ENCODE measurements at places on chromosomes 1 and 21.

- no peak for DNase-seq
Measured at GRCh38 chr1:59672851-59673572, 141.7 kb upstream of the HOOK1 start.

- no peak for DNase-seq
Measured at GRCh38 chr1:116666187-116667077, 1.1 kb downstream of the IGSF3 start.

- DNase-seq: no peak
Measured at GRCh38 chr1:116334015-116334547, 39.0 kb upstream of the ATP1A1 start.

DNA sequence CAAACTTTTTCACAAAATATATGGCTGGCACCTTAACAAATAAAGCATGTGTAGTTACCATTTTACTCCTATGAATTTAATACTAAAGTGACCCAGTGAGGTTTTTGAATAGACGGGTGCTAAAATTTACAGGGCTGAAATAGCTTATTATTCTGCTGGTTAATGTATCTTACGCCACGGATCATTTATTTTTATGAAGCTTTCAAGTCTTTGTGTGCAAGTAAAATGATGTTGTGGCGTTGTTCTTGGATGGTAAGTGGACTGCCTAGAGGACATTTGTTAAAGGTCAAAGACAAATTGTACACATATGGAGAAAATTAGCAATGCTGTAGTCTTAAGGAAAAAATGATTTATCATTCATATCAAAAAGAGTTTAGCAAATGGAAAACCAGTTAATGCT is 22.8 kb downstream of the INSL5 start:
- no peak for DNase-seq

DNA sequence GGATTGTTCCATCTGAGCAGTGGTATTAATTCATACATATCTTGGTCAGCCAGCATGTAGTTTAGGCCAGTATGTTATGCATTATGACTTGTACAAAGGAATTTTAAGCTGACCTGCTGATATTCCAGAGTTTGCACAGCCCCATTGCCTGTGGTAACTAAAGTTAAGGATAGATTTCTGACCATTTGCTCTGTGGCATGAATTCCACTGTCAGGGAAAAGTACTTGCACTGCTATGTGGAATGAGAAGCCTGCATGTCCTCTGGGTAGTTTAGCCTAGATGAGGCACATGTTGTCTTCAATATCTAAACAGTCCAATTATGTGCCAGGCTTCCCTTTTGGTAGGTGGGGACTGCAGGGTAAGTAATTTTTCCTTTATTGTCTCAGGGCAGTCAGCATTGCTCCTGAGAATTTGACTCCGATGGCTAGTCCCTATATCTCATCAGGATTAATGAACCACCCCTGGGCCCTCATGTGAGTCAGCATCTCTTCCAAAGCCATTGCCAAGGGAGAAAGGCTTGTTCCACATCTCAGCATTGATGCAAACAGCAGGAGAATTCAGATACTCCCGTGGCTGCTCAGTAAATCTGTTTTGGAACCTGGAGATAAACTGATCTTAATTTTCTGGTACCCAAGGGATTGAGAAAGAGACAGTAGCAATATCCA is 30.2 kb downstream of the NEK7 start:
- DNase-seq: no peak

GRCh38 chr21:36072453-36073162 is 2.8 kb downstream of the CBR1 start:
- DNase-seq: no peak

DNA sequence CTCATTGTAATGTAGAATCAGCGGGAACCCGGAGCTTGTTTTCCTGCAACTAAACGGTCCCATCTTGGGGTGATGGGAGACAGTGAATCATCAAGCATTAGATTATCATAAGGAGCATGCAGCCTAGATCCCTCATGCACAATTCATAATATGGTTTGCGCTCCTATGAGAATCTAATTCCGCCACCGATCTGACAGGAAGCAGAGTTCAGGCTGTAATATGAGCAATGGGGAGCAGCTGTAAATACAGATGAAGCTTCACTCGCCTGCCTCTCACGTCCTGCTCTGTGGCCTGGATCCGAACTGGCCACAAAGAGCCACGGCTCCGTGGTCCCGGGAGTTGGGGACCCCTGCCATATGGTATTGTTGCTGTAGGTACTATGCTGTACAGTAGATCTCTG is 1.6 kb downstream of the IFI44 start:
- DNase-seq: no peak

DNA sequence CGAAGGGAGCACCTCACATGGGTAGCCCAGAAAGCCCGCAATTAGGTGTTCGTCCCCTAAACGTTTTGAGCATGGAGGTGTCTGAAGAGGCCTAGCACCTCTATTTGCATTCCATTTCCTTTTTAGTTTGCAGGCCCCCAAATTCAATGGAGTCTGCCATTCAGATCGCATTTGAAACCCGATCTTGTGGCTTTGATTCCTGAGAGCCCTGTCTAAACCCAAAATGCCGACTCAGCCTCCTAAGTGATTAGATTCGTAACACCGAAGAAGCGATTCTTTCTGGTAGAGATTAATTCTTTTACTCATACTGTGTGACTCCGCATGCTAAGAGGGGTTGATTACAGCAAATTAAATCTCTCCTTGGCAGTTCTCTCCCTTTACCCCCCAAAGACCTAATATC is 415.2 kb upstream of the KAZN start:
- DNase-seq: no peak

GRCh38 chr1:111585447-111586086 is 34.0 kb upstream of the RAP1A start:
- no peak for DNase-seq

DNA sequence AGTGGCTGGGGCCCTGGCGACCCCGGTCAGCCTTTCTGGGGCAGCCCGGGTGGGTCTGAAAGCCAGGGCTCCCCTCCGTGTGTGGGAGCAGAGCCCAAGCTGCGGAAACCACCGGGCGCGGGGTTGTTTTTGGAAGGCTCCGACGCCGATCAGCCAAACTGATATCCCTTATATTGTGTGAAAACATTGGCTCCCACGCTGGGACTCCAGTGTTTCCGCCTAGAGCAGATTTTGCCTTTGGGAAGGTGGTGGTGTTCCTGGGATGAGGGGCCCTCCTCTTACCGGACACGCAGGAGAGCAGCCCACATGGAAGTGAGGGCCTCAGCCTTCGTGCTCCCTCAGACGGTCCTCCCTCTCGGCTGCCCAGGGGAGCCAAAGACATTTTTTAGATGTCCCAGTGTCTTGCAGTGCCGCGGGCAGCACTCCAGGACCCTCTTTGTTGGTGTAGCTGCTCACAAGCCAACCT is 54.3 kb downstream of the NGF start:
- no peak for DNase-seq

- no peak for DNase-seq
Measured at GRCh38 chr1:153357076-153357852, 390 bp upstream of the S100A9 start.

DNA sequence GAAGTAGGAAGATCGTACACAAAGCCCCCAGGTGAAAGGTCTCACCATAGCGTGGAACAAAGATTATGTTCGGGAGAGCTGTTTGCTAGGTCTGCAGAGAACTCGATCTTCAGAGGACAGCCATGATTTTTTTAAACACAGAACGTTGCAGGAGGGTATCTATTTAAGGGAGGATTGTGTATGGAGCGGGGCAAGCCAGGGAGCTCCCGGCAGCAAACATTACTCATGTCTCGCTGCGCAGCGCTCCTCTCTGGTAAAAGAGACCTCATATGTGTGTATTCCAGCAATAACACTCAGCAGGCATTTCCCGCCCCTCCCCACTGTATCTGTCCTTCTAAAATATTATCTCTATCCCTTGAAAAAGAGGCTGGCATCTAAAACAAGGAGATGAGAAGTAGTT is 2.7 kb downstream of the GLIS1 start:
- DNase-seq: no peak

GRCh38 chr21:42440187-42440792 is 36.6 kb downstream of the UBASH3A start:
- no peak for DNase-seq

- no peak for DNase-seq
Measured at GRCh38 chr1:111446967-111447892, 1.8 kb downstream of the WDR77 start.

- no peak for DNase-seq
Measured at GRCh38 chr1:114368560-114369255, 142.3 kb downstream of the TRIM33 start.

- no peak for DNase-seq
Measured at GRCh38 chr21:14353231-14353630, 29.7 kb downstream of the HSPA13 start.

DNA sequence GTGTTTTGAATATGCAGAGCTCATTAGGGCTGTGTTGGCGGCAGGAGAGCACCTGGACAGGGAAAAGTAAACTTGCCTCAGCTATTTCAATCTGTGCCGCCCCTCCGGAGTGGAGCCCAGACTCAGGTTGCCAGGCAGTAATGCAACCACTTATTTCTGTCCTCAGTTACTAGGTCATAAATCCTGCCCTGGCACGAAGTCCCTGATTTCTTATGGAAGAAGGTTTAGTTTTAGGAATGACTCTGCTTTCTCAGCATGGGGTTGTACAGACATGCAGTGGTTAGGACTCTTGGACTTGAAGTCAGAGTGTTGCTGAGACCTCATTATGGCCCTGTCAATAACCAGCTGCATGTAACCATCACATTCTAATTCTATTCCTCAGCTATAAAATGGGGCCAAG is 98.3 kb upstream of the FGGY start:
- DNase-seq: no peak

DNA sequence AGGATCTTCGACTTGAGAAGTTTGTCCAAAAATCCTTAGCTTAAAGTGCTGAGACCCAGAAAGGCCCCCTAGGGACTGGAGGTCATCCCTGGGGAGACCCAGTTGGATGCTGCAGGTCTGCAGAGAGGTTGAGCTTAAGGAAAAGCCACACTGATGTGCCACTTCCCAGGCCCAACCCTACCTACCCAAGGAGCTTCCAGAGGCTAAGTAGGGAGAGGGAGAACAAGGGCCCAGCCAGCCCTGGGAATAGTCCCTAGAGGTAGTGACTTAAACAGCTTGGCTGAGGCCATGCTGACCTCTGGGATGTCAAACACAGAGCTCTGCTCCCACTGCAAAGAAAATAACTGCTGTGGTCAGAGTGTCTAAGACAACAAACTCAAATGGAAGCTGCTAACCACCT is 693.7 kb downstream of the MATN1 start:
- no peak for DNase-seq

- DNase-seq: no peak
Measured at GRCh38 chr21:28548291-28548690, 444.4 kb downstream of the LTN1 start.

DNA sequence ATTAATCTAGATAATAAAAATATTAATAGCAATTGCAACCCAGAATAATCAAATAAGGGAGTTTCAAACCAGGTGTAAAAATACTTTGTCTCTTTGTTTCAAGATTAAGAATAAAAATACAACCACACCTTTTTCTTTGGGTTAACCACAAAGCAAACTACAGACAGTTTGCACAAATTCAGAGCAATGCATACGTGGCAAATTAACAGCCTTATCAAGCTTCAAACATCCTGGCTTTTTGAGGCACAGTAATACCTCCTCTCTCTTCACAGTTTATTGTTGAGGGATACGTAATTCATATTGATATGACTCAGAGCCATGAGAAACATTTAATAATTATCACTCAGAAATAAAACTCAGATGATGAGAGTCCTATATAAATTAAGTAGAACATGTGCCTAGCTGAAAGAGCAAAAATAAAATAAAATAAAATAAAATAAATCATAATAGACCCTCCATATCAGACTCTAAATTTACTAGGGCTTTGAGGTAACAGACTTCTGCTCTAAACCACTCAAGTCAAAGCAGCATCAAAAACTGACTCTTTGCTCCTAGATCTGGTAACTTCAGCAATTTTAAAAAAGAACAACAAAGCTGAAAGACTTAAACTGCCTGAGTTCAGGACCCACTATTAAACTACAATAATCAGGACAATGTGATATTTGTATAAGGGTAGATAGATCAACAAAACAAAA is 11.4 kb downstream of the EDEM3 start:
- no peak for DNase-seq

DNA sequence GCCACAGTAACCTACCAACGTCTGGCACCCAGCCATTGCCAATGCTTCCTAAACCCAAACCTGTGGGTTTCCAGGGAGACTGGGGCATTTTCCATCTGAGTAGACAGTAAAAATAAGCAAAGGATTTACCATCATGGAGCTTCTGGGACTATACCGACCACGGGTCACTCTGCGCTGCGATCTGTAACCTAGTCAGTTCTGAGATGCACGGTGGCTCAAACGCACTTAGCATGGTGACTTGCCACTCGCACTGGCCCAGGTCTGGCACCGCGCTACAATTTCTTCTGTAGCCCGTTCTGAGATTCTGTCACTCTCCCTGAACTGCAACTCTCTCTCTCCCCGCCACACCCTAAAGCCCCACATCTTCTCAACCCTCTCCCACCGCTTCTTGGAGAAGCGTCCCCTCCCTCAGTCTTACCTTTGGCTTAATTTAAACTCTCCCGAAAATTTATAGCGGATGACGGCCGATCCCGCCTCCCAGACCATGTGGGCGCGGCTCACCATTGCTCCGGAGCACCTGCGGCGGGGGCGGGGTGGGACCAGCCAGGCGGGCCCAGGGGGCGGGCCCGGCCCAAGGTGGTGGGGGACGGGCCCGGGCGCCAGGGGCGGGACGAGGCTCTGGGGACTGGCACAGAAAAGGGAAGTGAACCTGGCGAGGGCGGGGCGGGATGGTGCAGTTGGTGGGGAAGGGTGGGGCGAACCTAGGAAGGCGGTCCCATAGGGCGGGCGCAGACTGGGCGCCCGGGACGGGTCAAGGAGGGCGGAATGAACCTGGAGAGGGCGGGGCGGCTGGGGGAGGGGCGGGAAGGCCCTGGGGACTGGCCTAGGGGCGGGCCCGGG is 493 bp upstream of the MAP3K21 start:
- peak; percentile 93 for DNase-seq

DNA sequence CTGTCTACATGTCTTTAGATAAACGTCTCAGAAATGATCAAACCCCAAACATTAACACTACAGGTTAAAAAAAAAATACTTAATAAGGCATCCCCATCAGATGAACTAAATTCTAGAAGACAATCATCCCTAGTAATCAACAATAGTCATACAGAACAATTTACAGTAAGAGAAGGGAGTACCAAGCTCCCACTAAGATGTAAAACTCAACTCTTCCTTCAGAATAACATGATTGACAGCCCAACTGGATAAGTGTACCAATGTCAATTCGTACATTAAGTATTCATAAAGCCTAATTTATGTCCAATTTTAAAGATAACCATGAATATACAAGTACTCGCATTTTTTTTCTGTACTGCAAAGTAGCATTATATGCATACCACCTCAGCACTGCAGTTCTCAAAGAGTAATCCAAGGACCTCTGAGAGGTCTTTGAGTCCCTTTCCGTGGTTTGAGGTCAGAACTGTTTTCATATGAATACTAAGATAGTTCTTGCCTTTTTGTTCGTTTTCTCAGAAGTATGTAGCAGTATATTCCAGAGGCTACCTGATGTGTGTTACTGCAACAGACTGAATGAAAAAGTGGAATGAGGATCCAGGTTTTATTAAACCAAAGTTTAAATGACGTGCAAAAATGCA is 6.6 kb downstream of the SCAF4 start:
- DNase-seq: no peak

- DNase-seq: no peak
Measured at GRCh38 chr1:243269461-243269801, 13.6 kb downstream of the SDCCAG8 start.
